ENCODE measurements at places on chromosomes 2 and 18.

GRCh38 chr2:177252808-177253531 lies 11.6 kb downstream of the NFE2L2 start:
- DNase-seq = no peak

GRCh38 chr2:1521191-1521877 lies 108.1 kb downstream of the TPO start:
- DNase-seq = no peak

DNA sequence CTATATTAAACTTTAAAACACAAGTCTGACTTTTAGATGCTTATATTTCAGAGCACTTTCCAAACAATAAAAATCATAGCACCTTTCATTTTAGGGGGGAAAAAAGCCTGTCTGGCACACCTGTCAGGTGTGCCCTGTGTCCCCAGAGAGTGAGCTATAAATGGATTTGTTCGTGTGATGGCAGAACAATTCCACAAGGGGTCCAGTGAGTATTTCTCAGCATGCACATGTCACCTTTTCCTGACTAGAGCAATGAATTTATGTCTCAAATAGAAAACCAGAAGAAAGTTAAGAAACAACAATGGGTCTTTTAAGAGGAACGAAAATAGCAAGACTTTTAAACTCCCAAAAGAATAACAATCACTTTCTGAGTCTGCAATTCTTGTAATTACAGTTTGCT lies 55.9 kb downstream of the ACVR1C start:
- DNase-seq = no peak

GRCh38 chr18:22694954-22695353 lies 238.2 kb upstream of the RBBP8 start:
- no peak for DNase-seq

DNA sequence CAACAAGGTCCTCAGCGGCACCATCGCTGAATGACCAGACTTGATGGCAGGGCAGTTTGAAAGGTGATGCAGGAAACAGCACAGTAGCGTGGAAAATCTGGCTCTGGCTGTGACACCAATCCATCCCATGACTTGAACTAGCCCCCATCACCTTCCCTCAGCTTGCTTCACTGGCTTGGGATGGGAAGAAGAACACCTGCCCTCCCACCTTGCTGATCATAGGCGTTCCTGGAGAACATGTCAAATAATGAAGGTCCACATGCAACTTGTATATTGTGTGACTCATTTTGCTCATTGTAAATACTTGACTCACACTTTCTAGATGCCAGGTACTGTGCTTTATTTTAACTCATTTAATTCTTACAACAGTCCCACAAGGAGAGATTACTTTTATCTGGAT lies 292.4 kb upstream of the SPRED2 start:
- no peak for DNase-seq

GRCh38 chr2:62743506-62743905 lies 38.0 kb downstream of the EHBP1 start:
- DNase-seq = no peak

DNA sequence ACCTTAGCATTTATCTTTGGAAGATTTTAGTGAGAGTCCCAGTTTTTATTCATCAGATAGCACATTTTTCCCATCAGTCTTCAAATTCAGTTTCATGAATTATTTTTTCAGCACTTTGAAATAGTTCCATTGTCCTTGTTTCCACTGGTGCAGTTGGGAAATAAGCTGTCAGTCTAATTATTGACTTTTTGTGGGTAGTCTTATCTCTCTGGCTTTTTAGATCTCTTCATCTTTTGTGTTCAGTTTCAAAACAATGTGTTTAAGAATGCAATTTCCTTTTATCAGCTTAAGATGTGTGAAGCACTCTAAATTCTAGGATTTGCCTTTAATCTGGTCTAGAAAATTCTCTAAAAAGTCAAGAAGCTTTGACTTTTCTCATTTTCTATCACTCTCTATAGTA lies 70.5 kb downstream of the GFPT1 start:
- no peak for DNase-seq
